Right lobe of liver (tissue), 6 donors: ENCODE measurements at places on chromosomes 4 and X. TPM values are rescaled to one million over a fixed set of nuclear protein-coding genes. Genes with fewer than 3 reads are reported as not detected.
A peak's percentile ranks its signal among the peaks of the same experiment; 100 is the strongest.

GRCh38 chr4:152485726-152486276 is 50.1 kb downstream of the FBXW7 start:
- H3K27me3 ChIP-seq: no peaks in the 10 kb centered on the region
- DNase-seq: no peak
- no peaks in the 10 kb centered on the region for H3K36me3 ChIP-seq
- H3K4me3 ChIP-seq: peak overlapping the region; percentile 31

DNA sequence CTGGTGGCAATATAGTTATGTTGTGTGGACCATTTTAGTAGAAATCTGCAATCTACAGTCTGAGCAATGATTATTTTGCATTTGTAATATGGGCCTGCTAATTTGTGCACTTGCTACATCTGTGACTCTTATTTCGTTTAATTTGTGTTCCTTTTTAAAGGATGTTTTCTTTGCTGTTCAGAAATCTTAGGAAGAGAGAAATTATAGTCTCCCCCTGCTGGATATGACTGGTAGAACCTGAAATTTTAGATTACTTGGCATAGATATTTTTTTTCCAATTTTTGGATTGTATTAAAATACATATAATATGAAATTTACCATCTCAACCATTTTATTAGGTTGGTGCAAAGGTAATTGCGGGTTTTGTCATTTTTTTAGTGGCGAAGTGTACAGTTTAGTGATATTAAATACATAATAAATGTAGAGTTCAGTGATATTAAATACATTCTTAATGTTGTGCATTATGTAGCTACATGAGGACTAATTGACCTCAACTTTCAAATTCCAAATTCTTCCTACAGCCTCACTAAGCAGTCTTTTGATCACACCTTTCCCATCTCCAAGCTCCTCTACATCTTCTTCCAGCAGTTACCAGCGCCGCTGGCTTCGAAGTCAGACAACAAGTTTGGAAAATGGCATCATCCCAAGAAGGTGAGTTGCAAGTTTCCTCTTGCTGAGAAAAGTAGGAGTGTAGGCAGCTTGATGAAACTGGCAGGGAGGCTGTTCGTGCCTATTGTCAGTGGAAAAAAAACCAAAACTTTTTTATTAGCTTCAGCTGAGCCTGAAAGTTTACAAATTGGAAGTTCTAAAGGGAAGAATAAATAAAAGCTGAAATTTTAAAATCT is 82.2 kb downstream of the FNIP2 start:
- H3K27ac ChIP-seq: no peak overlapping the region
- no peak overlapping the region for H3K4me3 ChIP-seq
- no peaks in the 10 kb centered on the region for H3K4me1 ChIP-seq
- no peak for DNase-seq
- no peaks in the 10 kb centered on the region for H3K36me3 ChIP-seq

GRCh38 chrX:116841290-116841689 is 378.5 kb upstream of the CT83 start:
- H3K4me3 ChIP-seq: no peak overlapping the region
- H3K36me3 ChIP-seq: no peaks in the 10 kb centered on the region
- DNase-seq: no peak
- H3K27me3 ChIP-seq: no peaks in the 10 kb centered on the region

GRCh38 chrX:15233416-15234015 is 36.4 kb downstream of the ASB9 start:
- no peaks in the 10 kb centered on the region for H3K36me3 ChIP-seq
- no peaks in the 10 kb centered on the region for H3K27me3 ChIP-seq
- no peak overlapping the region for H3K4me3 ChIP-seq
- no peak overlapping the region for H3K27ac ChIP-seq
- H3K4me1 ChIP-seq: no peaks in the 10 kb centered on the region

DNA sequence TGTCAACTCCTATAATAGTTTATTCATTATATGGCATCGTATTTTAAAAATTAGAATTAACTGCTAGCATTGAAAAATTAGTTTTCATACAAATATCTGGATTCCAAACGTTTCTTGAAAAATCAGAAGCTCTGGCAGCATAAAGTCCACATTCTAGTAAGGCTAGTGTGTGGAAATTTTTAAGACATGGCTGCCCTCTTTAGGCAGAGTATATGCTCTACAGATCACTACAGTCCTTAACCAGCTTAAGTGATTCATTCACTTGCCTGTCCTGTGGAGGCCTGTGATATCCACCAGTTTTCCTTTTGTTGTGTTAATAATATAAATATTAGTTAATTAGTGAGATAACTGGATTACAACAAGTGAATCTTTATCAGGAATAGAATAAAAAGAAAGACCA is 287.2 kb downstream of the OPHN1 start:
- no peaks in the 10 kb centered on the region for H3K27me3 ChIP-seq
- H3K36me3 ChIP-seq: no peaks in the 10 kb centered on the region
- H3K27ac ChIP-seq: no peak overlapping the region
- no peak overlapping the region for H3K4me3 ChIP-seq
- DNase-seq: no peak
- no peaks in the 10 kb centered on the region for H3K4me1 ChIP-seq

DNA sequence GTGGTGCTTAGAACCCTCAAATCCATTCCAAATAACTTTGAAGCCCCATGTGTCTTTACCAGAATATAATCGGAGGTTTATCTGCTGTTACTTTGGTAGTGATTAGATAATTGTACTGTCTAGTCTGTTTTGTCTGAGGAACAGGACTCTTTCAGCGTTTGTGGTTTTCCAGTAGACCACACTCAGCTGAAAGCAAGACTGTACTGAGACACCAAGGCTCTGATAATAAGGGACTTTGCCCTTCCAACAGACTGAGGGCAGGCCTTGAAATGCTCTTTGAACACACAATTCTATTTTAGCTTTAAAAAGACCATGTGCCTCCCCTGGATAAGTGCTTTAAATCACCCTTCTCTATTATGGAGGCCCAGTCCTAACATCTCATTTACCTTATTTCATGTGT is 76.1 kb downstream of the KLHL8 start:
- no peaks in the 10 kb centered on the region for H3K4me1 ChIP-seq
- no peaks in the 10 kb centered on the region for H3K27me3 ChIP-seq
- no peak overlapping the region for H3K4me3 ChIP-seq
- no peaks in the 10 kb centered on the region for H3K36me3 ChIP-seq

- H3K27me3 ChIP-seq: no peaks in the 10 kb centered on the region
- no peak overlapping the region for H3K4me3 ChIP-seq
- no peaks in the 10 kb centered on the region for H3K36me3 ChIP-seq
- DNase-seq: no peak
Measured at GRCh38 chr4:174340714-174341113, 57.0 kb downstream of the CEP44 start.

DNA sequence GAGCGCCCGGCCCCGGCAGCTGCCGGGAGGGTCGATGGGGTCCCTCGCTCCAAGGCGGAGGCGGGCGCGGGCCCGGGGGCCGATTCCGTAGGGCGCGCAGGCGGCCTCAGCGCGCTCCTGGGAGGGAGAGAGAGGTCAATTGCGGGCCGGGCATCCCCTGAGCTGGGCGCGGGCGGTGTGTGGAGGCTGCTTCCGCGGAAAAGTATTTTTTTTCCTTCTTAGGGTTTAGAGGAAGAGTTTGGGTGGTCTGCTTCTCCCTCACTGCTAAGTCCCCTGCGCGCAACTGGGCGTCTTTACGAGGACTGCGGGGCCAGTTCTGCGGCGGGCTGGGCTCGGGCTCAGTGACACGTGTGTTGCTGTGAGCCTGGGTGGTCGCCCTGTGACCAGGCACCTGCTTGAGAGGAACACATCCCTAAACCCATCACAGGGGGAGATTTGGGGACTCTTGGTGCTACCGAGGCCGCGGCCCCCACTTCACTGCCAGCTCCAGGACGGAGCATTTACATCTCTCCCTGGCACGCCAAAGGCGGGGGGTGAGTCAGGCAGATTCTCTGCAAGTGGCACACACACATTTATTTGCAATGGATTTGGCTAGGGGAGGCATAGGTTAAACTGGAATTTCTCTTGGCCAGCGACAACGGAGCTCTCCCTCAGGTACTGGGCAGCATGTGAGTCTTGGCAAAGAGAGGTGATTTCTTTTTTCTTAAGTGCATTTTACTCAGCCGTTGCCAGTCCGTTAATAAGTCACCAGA is 151.2 kb upstream of the SLC4A4 start:
- no peaks in the 10 kb centered on the region for H3K27me3 ChIP-seq
- peak overlapping the region; percentile 71 for H3K4me3 ChIP-seq
- DNase-seq: peak; percentile 75
- no peaks in the 10 kb centered on the region for H3K36me3 ChIP-seq
- H3K4me1 ChIP-seq: peaks cover 9% of the 10 kb centered on the region
- H3K27ac ChIP-seq: peak overlapping the region; percentile 90

DNA sequence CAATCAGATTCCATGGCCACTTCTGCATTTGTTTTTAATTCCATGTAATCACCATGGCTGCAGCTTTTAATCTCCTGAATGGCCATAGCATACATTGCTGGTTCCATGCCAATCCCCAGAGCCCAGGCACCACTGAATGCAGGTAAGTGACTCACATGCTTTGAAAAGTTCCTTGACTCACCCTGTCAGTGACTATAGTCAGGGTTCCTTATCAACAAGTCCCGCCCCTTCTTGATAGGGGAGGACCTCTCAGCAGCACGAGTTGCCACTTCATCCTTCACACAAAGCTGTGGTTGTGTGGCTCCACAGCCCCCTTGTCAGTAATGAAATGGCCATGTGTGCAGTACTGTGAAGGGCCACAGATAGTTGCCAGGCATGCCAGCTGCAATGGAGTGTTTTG is 516.6 kb downstream of the PPARGC1A start:
- H3K4me3 ChIP-seq: no peak overlapping the region
- H3K27ac ChIP-seq: no peak overlapping the region
- peaks cover 8% of the 10 kb centered on the region for H3K4me1 ChIP-seq
- H3K36me3 ChIP-seq: no peaks in the 10 kb centered on the region
- no peaks in the 10 kb centered on the region for H3K27me3 ChIP-seq

- H3K4me1 ChIP-seq: no peaks in the 10 kb centered on the region
- no peak for DNase-seq
- H3K27me3 ChIP-seq: no peaks in the 10 kb centered on the region
- no peaks in the 10 kb centered on the region for H3K36me3 ChIP-seq
- no peak overlapping the region for H3K27ac ChIP-seq
Measured at GRCh38 chr4:67918428-67918827, 34.6 kb upstream of the TMPRSS11D start.

TKTL1 gene
- not detected for total RNA-seq

VCX3B gene
- not detected for total RNA-seq
